Osteocyte (in vitro differentiated cells): ENCODE measurements at places on chromosomes 2 and 18. TPM values are rescaled to one million over a fixed set of nuclear protein-coding genes. Genes with fewer than 3 reads are reported as not detected.

The ABCB11 gene
- total RNA-seq = not detected in 2 replicates

The GAL3ST2 gene
- total RNA-seq = 0.48 TPM in 1 of 2 replicates, not detected in the other

The GTF2A1L gene
- 1.9 TPM in 1 of 2 replicates, not detected in the other for total RNA-seq

The OSR1 gene
- 5.8 and 6.1 TPM in 2 replicates for total RNA-seq

The SP3 gene
- total RNA-seq = 75.3 and 80.3 TPM in 2 replicates

The DES gene
- total RNA-seq = not detected in 2 replicates

The BIN1 gene
- 101 TPM in 2 replicates for total RNA-seq

The PAX8 gene
- not detected in 2 replicates for total RNA-seq

The IL36RN gene
- total RNA-seq = not detected in 2 replicates

The LRRC30 gene
- not detected in 2 replicates for total RNA-seq

The AGFG1 gene
- 51.2 and 55.1 TPM in 2 replicates for total RNA-seq

The DTNA gene
- 6.2 and 7.1 TPM in 2 replicates for total RNA-seq

The SP140 gene
- total RNA-seq = 0.65 and 1.0 TPM in 2 replicates

The VWC2L gene
- total RNA-seq = not detected in 2 replicates

The CCL20 gene
- not detected in 2 replicates for total RNA-seq

The TMEM200C gene
- 1.6 and 2.1 TPM in 2 replicates for total RNA-seq

The ITPRIPL1 gene
- 0.50 and 0.86 TPM in 2 replicates for total RNA-seq

The PCARE gene
- not detected in 2 replicates for total RNA-seq

The G6PC2 gene
- total RNA-seq = not detected in 2 replicates

The IDH1 gene
- 49.6 and 52.1 TPM in 2 replicates for total RNA-seq

The COLEC11 gene
- not detected in 2 replicates for total RNA-seq

The CD8B2 gene
- total RNA-seq = not detected in 2 replicates

The KCNS3 gene
- not detected in 2 replicates for total RNA-seq

The SERPINB2 gene
- not detected in 2 replicates for total RNA-seq

The ALLC gene
- not detected in 2 replicates for total RNA-seq

The SPATA3 gene
- total RNA-seq = not detected in 2 replicates

The LCT gene
- not detected in 2 replicates for total RNA-seq

The RAX gene
- not detected in 2 replicates for total RNA-seq

The SCYGR1 gene
- total RNA-seq = not detected in 2 replicates

The IL36B gene
- not detected in 2 replicates for total RNA-seq

The ABCG5 gene
- not detected in 2 replicates for total RNA-seq

The TEX44 gene
- total RNA-seq = not detected in 2 replicates

The ANKRD62 gene
- not detected in 2 replicates for total RNA-seq
